Fibroblast of the aortic adventitia (primary cell): ENCODE measurements at places on chromosomes 6 and 20. TPM values are rescaled to one million over a fixed set of nuclear protein-coding genes. Genes with fewer than 3 reads are reported as not detected.

Gene C2
- 4.4 and 48.2 TPM in 2 replicates for total RNA-seq

Gene CST1
- total RNA-seq = 0.63 TPM in 1 of 2 replicates, not detected in the other

Gene CD24
- 1.7 and 4.5 TPM in 2 replicates for total RNA-seq

Gene AFG1L
- 3.7 and 6.0 TPM in 2 replicates for total RNA-seq

Gene RBM38
- 2.0 and 6.1 TPM in 2 replicates for total RNA-seq

Gene RFX6
- not detected in 2 replicates for total RNA-seq

Gene NKAIN4
- total RNA-seq = not detected in 2 replicates

Gene ZFP64
- total RNA-seq = 21.7 and 21.9 TPM in 2 replicates

Gene PPIL6
- 0.65 and 5.8 TPM in 2 replicates for total RNA-seq

Gene HCK
- total RNA-seq = not detected in 2 replicates

Gene HRH3
- total RNA-seq = not detected in 2 replicates

Gene SUMO4
- 3.8 TPM in 1 of 2 replicates, not detected in the other for total RNA-seq

Gene VGLL2
- total RNA-seq = not detected in 2 replicates

GRCh38 chr6:61886608-61887259, 399.3 kb downstream of the KHDRBS2 start:
- DNase-seq = no peak

GRCh38 chr6:13359287-13359686, 30.9 kb upstream of the TBC1D7 start:
- no peak for DNase-seq

GRCh38 chr6:33738153-33738552, 8.6 kb downstream of the IP6K3 start:
- DNase-seq = no peak

DNA sequence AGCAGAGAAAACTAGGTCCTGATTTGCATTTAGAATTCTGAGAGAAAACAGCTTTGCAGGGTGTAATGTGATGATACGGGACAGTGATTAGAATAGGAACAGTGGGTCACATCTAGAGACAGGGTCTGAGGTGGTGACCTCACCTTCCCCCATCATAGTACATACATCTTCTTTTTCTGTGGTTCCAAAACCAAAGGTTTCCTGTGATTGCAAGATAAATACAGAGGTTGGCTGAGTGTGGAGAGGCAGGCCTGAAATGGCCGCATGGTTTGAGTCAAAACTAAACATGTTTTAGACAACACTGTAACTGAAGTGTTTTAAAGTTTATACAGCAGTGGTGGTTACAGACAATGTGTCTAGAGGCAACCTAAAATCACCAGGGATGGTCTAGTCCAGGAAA, 10.4 kb upstream of the NT5DC1 start:
- no peak for DNase-seq

DNA sequence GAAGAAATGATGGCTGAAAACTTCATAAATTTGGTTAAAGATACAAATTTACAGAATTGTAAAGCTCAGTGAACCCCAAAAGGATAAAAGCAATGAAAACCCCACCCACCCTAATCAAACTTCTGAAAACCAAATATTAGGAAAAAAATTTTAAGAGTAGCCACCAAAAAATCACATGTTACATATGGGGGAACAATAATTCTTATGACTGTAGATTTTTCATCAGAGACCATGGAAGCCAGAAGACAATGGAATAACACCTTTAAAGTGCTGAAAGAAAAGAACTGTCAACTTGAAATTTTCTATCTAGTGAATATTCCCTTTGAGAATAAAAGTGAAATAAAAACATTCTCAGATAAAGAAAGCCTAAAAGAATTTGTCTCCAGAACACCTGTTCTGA, 24.4 kb downstream of the PROCR start:
- no peak for DNase-seq

- DNase-seq = no peak
Observed at GRCh38 chr6:62298745-62299392, 12.8 kb upstream of the KHDRBS2 start.

- no peak for DNase-seq
Observed at GRCh38 chr20:50274570-50275430, 84.2 kb downstream of the CEBPB start.

GRCh38 chr20:51889466-51889865, 87.1 kb upstream of the SALL4 start:
- no peak for DNase-seq

DNA sequence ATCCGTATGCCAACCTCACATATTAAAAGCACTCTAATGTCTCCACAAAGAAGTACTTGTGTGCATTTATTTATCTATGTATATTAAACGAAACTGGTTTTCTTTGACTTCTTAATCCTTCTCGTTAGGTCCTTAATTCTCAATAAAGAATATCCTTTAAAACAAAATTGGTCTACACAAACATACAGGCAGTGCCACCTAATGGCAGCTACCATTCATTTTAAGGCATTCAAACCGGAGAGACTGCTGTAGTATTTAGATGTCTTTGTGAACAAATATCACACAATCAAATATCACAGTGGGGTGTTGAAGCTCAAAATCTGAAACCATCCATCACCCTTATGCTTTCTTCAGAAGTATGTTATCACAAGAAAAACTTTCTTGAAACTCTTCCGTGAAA, 96.6 kb upstream of the IRAK1BP1 start:
- DNase-seq = peak; percentile 5

DNA sequence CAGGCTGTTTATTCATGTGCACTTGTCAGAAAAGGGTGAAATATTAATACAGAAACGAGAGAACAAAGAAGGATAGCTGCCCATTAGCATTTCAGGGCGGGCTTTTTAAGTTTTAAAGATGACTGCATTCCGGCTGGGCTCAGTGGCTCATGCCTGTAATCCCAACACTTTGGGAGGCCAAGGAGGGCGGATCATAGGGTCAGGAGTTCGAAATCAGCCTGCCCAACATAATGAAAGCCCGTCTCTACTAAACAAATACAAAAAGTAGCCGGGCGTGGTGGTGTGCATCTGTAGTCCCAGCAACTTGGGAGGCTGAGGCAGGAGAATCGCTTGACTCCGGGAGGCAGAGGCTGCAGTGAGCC, 130.5 kb downstream of the HFE start:
- peak; percentile 23 for DNase-seq

GRCh38 chr20:62503401-62504178, 27.8 kb upstream of the GATA5 start:
- DNase-seq = no peak

- DNase-seq = peak; percentile 27
Observed at GRCh38 chr6:112846681-112847080, 499.6 kb downstream of the RFPL4B start.

DNA sequence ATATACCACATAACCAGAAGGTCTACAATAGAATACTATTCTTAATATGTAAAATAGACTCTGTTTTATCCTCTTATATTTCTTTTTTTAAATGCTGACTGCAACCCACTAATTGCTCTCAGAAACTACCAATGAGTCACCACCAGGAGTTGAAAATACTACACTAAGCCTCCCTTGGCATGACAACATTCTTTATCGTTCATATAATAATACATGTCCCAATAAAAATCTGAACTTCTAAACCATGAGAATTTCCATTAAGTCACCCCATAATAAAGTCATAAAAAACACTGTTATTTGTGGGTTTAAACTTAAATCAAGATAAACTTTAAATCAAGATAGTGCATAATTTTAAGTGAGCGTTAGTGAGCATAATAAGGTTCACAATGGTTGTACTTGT, 4.2 kb downstream of the HACE1 start:
- DNase-seq = peak; percentile 39

- peak; percentile 88 for DNase-seq
Observed at GRCh38 chr20:4082406-4083097, 67.2 kb upstream of the RNF24 start.

DNA sequence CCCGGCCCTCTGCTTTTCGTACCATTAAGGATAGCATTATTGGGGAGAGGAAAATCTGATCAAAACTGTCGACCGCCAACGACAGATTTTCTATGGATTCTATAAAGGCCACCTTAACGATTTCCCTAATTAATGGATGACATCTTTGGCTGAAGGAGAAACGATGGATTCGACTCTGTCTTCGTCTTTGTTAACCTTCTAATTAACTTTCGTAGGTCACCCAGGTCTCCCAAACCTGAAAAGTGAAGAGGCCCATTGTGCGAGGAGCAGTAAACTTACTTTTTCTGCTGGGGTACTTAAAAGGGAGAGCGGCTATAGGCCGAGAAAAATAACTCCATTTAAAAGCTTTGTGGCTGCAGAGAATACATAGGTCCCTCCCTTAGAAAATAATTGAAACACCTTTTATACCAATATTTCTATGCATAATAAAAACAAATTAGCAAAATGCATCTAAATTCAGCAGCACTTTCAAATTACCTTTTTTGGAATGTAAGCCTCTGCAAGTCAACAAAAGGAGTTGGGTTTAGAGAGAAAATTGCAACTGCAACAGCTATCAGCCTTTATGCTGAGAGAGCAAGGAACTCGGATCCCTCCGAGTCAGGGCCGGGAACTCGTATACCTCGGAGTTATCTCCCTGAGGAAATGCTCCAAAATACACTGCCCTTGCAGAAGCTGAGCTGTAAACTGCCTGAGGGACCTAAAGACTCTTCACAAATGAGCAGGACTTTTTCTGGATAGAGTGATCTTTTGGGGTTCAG, 31.4 kb upstream of the NR2E1 start:
- DNase-seq = no peak

DNA sequence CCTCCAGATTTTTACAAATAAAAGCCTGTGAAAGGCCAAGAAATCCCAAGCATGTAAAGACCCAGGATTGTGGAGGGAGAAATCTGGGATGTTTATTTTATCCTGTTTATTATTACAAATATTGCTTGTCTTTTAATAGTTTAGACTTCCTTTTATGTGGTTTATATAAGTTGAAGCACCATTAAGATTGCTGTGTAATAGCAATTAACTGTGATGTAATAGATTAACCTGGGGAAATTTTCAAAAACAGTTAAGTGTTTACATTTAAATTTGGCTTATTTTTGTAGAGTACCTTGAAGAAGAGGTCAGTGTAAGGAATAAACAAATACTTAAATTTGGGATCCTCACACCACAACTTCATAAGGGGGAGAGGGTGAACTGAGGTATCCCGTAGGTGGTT, 27.0 kb downstream of the VAPB start:
- DNase-seq = no peak

DNA sequence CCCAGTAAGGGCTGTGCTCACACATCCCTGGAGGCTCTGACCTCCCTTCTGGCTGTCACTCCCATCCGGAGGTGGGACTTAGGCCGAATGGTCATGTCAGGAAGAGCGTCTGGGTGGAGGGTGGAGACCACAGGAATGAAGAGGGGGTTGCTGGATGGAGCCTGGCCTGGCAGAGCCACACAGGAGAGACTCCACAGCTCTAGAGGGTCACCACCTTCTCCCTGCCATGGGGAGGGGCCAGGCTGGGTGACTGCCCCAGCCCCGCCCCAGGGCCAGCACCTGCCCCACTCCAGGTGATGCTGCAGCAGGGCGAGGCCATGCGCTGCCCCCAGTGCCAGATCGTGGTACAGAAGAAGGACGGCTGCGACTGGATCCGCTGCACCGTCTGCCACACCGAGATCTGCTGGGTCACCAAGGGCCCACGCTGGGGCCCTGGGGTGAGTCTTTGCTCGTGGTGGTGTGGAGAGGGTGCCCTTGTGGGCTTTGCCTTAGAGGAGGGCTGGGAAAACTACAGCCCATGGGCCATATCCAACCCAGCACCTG, 20.6 kb downstream of the RBCK1 start:
- no peak for DNase-seq

- DNase-seq = no peak
Observed at GRCh38 chr6:81727876-81728517, 24.5 kb downstream of the TENT5A start.

GRCh38 chr6:46895930-46896329, 25.8 kb downstream of the ADGRF5 start:
- DNase-seq = no peak

DNA sequence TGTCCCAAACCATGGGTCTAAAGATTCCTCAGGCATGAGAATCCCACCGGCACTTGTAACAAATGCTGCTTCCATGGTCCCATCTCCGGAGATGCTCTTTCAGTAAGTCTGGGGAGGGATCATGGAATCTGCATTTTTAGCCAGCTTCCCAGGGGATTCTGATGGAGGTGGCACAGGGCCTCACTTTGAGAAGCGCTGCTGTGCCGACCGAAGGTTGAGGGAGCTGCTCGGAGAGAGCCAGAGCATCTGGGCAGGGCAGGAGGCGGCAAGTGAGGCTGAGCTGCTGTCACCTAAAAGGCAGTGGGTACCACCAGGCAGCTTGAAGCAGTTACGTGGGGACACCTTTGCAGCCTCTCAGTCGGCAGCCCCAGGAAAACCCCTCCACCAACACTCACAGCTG, 100.2 kb upstream of the CDYL start:
- no peak for DNase-seq

DNA sequence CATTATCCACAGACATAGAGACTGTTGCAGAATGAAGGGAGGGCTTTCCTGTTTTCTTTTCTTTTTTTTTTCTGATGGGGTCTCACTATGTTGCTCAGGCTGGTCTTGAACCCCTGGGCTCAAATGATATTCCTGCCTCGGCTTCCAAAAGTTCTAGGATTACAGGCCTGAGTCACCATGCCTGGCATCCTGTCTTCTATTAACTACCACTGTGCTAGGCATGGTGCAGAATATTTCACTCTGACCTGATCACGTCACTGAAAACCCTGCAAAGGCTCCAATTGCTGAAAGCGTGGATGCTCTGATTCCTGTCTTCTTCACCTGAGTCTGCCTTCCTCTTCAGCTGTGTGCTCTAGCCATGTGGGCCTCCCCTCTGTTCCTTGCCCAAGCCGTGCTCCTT, 8.5 kb upstream of the DNMT3B start:
- no peak for DNase-seq

- DNase-seq = no peak
Observed at GRCh38 chr20:6662309-6662708, 105.2 kb upstream of the BMP2 start.

GRCh38 chr20:41379551-41379950, 12.9 kb upstream of the EMILIN3 start:
- DNase-seq = no peak

GRCh38 chr6:14194976-14195375, 77.4 kb downstream of the CD83 start:
- DNase-seq = no peak

DNA sequence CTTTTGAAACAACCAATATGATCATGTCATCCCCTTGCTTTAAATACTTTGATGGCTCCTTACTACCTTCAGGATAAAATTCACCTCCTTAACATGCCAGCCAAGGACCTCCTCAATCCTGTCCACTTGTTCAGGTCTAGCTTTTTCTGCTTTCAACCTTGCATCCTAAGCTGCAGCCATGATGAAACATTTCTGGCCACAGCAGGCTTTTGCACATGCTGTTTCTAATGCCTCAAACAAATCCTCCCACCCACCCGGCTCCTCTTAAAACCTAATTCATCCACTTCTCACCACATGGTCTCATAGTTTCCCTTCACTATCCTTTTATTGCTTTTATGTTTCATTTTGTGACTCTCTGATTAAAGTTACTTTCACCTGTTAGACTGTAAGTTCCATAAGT, 124.6 kb downstream of the MYB start:
- no peak for DNase-seq

DNA sequence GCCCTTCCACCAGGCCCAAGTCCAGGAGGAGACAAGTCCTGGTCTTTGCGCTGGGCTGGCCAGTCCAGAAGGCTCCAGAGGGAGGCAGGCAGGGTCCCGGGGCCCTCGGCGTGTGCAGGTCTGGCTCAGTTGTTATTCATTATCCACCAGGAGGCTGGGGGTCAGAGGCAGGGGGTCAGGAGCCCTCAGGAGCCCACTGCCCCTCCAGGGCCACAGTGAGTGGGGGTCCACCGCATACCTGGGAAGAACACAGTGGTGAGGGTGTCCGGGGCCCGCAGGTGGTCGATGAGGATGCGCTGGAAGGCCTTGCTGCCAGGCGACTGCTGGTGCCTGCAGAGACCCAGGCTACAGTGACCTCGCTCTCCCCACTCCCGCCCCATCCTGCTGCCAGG, 4.4 kb upstream of the C20orf144 start:
- no peak for DNase-seq

- DNase-seq = no peak
Observed at GRCh38 chr6:158765499-158766068, 53.6 kb downstream of the EZR start.
